ENCODE measurements at places on chromosomes 2 and 18. TPM values are rescaled to one million over a fixed set of nuclear protein-coding genes. Genes with fewer than 3 reads are reported as not detected.

LIMS2 gene
- total RNA-seq, result 4.6 TPM

DCDC2C gene
- not detected for total RNA-seq

DNA sequence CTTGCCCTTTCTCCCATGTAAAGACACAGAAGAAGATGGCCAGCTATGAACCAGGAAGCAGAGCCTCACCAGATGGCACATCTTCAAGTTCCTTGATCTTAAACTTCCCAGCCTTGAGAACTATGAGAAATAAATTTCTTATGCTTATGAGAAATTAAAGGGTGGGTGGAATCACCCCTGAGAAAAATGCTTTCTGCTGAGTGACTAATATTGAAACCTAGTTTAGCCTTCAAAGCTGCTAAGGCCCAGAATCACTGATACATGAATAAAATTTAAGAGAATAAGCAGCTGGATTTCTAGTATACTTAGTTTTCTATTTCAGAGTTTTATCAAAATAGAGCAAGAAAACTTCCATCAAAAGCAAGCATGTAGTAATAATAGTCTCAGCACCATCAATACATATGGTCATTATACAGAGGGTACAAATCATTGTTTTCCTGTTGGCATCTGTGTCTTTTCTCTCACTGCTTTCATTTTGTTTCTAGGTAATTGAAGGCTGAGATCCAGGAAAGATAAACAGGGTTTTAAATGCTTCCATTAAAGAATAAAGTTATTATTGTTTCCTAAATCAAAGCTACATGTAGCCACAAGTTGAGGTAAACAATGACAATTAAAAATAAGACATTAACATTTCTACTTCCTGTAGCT, 53.3 kb upstream of the COL5A2 start:
- no peak for DNase-seq

DNA sequence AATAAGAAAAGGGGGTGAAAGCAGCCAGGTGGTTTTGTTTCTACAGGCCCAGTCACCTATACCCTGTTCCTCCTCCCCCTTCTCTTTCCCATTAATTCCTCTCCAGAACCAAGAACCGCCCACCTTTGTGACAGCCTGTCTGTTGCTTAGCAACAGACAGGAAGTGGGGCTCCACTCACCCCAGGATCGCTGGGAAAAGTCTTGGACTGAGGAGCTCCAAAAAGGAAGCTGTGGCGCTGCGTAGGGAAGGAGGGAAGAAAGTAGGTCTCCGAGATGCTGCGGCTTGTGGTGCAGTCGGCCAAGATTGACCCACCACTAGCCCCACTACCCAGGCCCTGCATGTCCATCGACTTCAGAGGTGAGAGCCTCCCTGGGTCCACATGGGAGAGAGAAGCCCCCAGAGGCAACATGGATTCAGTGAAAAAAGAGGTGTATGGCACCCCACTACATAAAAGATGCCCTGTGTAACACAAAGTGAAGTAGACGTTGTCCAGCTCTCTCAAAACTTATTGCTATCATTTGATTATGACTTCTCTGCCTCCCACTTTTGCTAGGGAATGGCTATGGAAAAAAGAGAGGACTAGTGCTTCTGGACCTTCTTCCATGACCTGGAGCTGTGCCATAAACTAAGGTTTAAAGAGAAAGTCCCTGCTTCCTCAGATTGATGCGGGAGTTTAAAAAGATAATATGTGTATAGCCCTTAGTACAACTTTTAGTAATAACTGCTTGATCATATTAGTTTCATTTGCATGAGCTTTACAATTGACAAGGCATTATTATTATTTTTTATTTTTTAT, at the start of gene FER1L5:
Gene FER1L5 (plus strand): TSS at position 201 of the 797 bp plus-strand sequence. CDS start 73 bp downstream, at position 274.
- no peak for DNase-seq

GRCh38 chr2:14081521-14081920, 551.0 kb upstream of the LRATD1 start:
- DNase-seq, result peak; percentile 54

DNA sequence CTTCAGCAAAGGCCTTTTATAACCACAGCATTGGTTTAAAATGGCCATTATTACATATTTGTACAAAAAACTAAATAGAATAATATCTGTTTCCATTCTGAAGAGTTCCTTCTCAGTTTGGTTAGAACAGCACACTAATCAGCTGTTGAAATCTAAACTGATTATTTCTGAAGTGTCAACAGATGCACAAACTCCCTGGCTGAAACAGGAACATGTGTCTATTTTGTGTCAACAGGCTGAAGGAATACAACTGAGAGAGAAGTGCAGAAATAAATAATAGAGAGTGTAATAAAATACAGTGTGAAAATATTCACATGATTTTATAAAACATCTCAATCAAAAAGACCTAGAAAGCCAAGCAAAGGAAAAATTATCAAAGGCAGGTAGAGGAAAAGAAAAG, 29.7 kb downstream of the IKZF2 start:
- no peak for DNase-seq

GRCh38 chr2:170394641-170395387, 216.9 kb downstream of the MYO3B start:
- DNase-seq, result peak; percentile 67

DNA sequence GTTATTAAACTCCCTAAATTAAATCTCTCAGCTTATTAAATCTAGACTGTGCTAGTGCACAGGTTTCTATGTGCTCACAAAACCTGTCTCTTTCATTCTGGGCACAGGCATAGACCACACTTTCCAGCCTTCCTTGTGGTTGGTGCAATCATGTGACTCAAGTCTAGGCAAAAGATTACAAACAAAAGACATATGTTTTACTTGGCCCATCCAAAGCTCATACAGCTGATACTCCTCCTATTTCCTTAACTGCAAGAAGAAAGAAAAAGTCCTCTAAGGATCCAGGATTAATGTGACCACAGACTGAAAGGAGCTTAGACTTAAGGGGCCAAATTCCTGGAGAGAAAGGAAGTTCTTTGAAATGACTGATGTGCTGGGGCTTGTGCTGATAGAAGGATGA, 731.3 kb upstream of the RAB6C start:
- no peak for DNase-seq
